Ureter (tissue), 1 donor: ENCODE measurements at places on chromosomes 2 and 18. TPM values are rescaled to one million over a fixed set of nuclear protein-coding genes. Genes with fewer than 3 reads are reported as not detected.
A peak's percentile ranks its signal among the peaks of the same experiment; 100 is the strongest.

DNA sequence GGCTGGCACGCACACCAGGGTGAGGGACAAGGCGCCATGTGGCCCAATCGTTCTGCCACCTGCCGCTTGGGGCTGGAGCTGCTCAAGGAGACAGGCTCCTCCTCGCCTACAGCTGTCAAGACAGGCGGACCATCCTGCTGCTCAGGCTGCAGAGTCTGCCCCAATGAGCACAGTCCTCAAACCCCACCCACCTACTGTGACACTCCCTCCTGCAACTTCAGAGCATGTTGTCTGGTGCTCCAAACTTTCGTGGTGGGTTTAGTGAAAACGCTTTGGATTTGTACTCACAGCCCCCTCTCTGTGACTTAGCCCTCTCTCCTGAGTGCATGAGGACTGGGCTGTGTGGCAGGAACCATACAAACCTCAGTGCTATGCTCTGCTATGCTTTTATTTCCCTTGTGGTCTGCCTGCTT, 23.2 kb upstream of the SLC35F6 start:
- DNase-seq, result peak; percentile 45

Gene KCNK3
- 9.2 TPM for total RNA-seq

GRCh38 chr2:236215761-236216333, 47.7 kb upstream of the GBX2 start:
- no peak for DNase-seq

Gene FLACC1
- 4.4 TPM for total RNA-seq

- DNase-seq, result no peak
Measured at GRCh38 chr2:100235098-100235497, 87.2 kb downstream of the LONRF2 start.
